ENCODE measurements at places on chromosomes 2 and 18.

- DNase-seq = no peak
Measured at GRCh38 chr2:153455403-153455802, 23.2 kb downstream of the RPRM start.

DNA sequence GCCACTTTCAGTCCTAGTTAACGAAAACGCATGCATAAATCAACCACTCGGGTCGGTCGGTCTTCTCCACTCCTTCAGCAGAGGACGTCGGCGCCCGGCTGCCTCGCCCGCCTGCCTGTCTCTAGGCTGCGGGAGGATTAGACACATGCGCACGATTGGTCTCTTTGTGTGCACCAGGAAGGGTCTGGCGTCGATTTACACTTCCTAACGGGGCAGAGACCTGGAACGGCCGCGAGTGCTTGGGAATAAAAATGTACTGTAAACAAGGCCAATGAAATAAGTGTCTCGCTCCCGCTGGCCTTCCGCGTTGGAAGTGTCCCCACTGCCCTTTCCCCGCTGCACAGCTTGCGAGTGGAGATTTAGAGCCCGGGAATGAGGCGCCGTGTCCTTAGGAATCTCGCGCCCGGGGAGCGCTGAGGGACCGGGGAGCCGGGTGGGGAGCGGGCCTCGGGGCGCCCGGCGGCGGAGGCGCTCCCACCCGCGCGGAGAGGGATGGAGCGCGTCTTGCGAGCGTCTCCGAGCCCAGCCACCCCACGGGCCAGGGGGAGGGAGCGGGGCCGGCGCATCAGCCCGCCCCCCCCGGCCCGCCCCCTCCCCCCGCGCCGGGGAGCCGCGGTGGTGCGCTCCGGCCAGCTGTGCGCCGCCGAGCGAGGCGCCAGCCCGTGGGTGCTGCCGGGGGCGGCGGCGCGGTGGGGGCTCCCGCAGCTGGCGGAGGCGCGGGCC, at the start of gene DOK6:
Gene DOK6 (plus strand): TSS at position 636 of the 723 bp plus-strand sequence.
- peak; percentile 40 for DNase-seq

DNA sequence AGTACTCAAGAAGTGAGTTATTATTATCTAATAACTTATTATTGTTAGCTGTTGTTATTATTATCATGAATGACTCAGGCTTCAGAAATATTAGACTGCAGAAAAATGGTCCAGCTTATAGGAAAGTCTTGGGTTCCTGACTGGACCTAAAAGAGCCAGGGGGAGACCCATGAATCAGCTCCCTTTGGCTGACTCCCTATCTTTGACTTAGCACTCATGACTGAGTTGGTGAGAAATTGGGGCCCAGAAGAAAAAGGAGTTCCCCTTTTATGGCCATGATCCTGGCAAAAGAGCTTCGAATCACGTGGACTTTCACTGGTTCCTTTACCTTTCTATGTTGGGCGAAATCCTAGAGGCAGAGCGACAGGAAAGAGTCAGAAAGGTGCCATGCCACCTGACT, 145.8 kb downstream of the MYO3B start:
- DNase-seq = no peak

GRCh38 chr2:6231166-6231565, 539.0 kb downstream of the SOX11 start:
- no peak for DNase-seq

DNA sequence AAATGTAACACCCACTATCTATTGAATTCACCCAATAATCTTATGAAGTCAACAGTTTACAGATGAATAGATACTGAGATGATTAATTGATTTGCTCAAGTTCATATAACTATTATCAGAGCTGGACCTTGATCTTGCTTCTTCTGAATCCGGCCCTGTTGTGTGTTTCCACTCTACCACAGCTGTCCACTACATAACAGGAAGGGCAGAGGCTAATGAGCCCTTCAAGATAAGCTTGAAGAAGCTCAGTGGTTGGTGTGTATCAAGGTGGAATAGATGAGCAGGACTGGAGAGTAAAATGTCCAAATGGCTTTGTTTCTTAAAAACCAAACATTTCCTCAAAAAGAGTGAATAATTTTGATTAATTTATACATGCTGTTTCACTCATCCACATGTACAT, 56.4 kb upstream of the ITGB6 start:
- no peak for DNase-seq

DNA sequence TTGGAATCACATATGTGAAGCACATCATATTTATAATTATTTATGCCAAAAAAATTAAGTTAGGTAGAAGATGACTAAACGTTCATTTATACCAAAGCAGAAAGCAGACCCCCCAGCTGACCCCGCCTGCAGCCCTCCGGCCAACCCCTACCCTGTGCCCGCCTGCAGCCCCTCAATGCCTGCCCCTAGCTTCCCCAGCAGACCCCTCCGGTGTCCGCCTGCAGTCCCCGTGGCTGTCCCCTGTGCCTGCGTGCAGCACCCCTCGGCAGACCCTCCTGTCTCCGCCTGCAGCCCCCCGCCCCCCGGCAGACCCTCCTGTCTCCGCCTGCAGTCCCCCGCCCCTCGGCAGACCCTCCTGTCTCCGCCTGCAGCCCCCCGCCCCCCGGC, 136.2 kb downstream of the NFATC1 start:
- DNase-seq = no peak

Data from dermis blood vessel endothelial cell (primary cell).